ENCODE measurements at places on chromosomes 13 and 19. TPM values are rescaled to one million over a fixed set of nuclear protein-coding genes. Genes with fewer than 3 reads are reported as not detected.

GRCh38 chr13:29568731-29569130 lies 26.8 kb downstream of the SLC7A1 start:
- H3K4me1 ChIP-seq, result peaks cover 44% of the 10 kb centered on the region
- H3K4me3 ChIP-seq, result no peak overlapping the region
- peaks cover 47% of the 10 kb centered on the region for H3K36me3 ChIP-seq
- no peaks in the 10 kb centered on the region for H3K27me3 ChIP-seq
- no peak for DNase-seq

DNA sequence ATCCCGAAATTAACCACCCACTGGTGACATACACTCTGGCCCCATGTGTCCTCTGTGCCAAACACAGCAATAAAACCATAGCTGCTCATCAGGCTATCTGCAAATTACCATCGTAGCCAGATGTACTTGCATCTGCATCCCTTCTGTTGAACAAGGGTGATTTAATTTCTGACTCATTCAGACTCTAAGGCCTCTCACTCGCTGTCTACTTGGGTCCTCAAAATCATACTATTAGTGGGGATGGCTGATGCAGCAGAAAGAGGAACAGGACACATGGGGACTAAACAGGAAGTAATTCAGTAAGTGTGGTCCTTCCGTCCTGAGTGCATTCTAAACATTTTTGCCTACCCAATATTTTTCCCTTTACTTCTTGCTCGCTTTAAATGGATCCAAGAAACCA lies 2275.0 kb upstream of the PCDH20 start:
- H3K4me1 ChIP-seq, result no peaks in the 10 kb centered on the region
- no peaks in the 10 kb centered on the region for H3K27me3 ChIP-seq
- DNase-seq, result no peak
- H3K36me3 ChIP-seq, result no peaks in the 10 kb centered on the region

DNA sequence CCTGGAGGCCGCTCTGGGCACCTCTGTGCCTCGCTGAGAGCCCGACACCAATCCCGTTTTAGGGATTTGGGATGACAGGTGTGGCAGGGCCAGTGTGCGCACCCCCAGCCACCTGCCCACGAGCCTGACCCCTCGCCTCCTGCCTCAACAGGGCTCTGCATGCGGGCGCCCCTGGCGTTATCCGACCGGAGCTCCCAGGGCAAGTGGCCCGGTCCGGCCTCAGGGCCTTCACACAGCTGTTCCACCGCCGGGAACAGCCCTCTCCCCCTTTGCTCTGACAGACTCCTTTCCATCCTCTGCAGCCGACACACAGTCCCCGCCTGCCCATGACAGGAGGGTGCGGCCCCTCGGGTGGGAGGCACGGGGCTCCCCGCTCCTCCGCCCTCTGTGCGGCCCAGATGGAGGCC lies 7.1 kb upstream of the WDR18 start:
- H3K36me3 ChIP-seq, result peaks cover 5% of the 10 kb centered on the region
- H3K4me3 ChIP-seq, result no peak overlapping the region
- H3K27me3 ChIP-seq, result no peaks in the 10 kb centered on the region
- H3K27ac ChIP-seq, result no peak overlapping the region
- DNase-seq, result no peak

DNA sequence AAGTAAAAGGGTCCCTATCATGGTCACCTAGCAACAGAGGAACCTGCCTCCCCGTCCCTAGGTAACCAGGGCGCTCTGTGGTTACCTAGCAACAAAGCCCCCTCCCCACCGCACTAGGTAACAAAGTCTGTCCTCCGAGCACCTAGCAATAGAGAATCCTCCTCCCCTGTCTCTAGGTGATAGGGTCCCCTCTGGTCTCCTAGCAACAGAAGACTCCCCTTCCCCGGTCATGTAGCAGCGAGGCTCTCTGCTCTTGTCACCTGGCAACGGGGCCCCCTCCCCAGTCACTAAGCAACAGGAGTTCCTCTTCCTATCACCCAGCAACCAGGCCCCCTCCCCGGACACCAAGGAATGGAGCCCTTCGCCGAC lies 307 bp downstream of the JOSD2 start:
- DNase-seq, result no peak
- H3K27me3 ChIP-seq, result peaks cover 24% of the 10 kb centered on the region
- H3K36me3 ChIP-seq, result peaks cover 4% of the 10 kb centered on the region
- peaks cover 4% of the 10 kb centered on the region for H3K4me1 ChIP-seq

DNA sequence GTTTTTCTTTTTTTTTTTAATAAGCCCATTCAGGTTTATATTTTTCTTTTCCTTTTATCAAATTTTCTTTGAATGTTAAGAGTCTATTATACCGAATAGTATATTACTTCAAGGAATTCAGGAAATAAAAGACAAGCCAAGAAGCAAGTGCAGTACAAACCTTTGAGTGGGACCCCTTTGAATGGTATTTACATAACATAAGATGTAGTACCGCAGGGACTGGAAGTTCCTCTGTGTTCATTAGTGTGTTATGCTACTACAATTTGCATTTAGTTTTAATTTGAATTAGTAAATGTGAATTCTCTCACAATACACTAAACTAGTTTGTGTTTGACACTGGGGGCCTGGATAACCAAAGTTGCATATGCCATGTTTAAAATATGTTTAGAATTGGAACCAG lies 339.5 kb downstream of the DCT start:
- no peaks in the 10 kb centered on the region for H3K27me3 ChIP-seq
- H3K27ac ChIP-seq, result no peak overlapping the region
- no peaks in the 10 kb centered on the region for H3K36me3 ChIP-seq
- H3K4me3 ChIP-seq, result no peak overlapping the region
- no peak for DNase-seq

GRCh38 chr19:12757544-12758274 lies 6.1 kb downstream of the BEST2 start:
- H3K36me3 ChIP-seq, result no peaks in the 10 kb centered on the region
- H3K27me3 ChIP-seq, result peaks cover 40% of the 10 kb centered on the region
- H3K4me1 ChIP-seq, result peaks cover 4% of the 10 kb centered on the region
- no peak overlapping the region for H3K27ac ChIP-seq

- H3K4me1 ChIP-seq, result no peaks in the 10 kb centered on the region
- DNase-seq, result no peak
- no peaks in the 10 kb centered on the region for H3K36me3 ChIP-seq
- peaks cover 45% of the 10 kb centered on the region for H3K27me3 ChIP-seq
- H3K27ac ChIP-seq, result no peak overlapping the region
- no peak overlapping the region for H3K4me3 ChIP-seq
Measured at GRCh38 chr19:18380843-18381242, 5.1 kb upstream of the GDF15 start.

DNA sequence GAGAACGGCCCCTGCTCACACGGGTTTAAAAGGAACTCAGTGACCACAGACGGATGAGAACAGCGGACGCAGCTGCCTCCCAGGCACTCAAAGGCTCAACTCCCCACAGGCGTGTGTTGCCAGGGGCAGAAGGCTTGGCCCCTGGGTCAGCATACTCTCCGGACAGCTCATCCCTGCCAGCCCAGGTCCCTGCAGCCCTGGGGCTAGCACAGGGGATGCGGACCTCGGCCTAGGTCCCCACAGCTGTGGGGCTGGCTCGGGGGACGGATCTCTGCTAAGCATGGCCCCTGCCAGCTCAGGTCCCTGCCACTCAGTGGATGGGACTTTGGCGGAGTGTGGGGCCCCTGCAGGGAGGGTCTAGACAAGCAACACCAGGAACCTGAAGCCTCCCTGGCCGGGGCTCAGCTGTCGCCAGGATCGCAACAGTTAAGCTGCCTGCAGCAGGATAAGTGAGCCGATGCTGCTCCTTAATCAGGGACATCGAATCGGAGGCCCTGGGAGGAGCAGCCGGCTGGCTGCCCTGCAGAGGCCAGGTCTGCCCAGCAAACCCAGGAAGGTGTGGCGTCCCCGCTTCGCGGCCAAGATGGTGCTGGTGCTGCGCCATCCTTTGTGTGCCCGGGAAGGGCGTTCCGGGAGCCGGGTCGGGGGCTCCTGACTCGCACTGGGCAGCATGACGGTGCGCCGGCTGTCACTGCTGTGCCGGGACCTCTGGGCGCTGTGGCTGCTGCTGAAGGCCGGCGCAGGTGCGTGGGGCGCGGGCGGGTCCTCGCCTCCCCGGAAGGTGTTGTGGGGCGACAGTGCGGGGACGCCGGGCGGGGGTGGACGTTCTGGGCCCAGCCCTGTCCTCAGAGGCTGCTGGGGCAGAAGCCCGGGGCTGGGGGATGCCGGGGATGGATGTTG lies 32.5 kb downstream of the MCF2L start:
- no peak for DNase-seq
- H3K27ac ChIP-seq, result no peak overlapping the region
- H3K4me1 ChIP-seq, result peaks cover 18% of the 10 kb centered on the region
- H3K27me3 ChIP-seq, result peaks cover 10% of the 10 kb centered on the region
- no peak overlapping the region for H3K4me3 ChIP-seq

- H3K4me1 ChIP-seq, result no peaks in the 10 kb centered on the region
- peaks cover 30% of the 10 kb centered on the region for H3K36me3 ChIP-seq
- no peaks in the 10 kb centered on the region for H3K27me3 ChIP-seq
- DNase-seq, result no peak
- H3K27ac ChIP-seq, result no peak overlapping the region
Measured at GRCh38 chr19:5102520-5102919, 133.6 kb downstream of the KDM4B start.

- H3K27ac ChIP-seq, result no peak overlapping the region
- H3K4me3 ChIP-seq, result no peak overlapping the region
- H3K36me3 ChIP-seq, result no peaks in the 10 kb centered on the region
- DNase-seq, result no peak
- no peaks in the 10 kb centered on the region for H3K4me1 ChIP-seq
Measured at GRCh38 chr13:36207672-36208071, 6.7 kb downstream of the SOHLH2 start.

DNA sequence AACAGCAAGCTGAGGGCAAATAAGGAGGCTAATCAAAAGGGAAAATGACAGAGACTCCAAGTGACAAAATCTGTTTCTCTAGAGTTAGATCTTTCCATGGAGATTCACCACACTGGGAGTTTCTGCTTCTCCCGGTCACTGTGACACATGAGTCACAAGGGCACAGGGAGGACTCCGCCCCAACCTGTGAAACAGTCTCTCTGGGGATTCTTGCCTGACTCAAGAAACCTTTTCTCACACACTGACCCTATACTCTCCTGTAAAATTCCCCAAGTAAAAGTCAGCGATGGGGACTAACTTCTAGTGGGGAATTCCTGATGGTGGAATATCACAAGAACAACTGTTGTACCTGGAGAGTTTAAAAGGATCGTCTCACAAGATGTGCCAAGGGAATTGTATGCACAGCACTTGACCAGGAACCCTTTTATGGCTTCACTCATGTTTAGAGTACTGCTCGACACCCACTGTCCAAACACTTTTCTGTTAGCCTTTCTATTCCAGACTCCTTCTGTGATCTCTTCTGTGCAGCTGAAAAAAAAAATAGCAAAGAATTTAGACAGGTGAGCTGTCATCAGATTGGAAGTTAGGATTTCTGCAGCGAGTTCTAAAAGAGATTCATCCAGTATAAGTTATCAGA lies 46.8 kb upstream of the URAD start:
- DNase-seq, result no peak
- peaks cover 10% of the 10 kb centered on the region for H3K27me3 ChIP-seq
- no peak overlapping the region for H3K27ac ChIP-seq
- peaks cover 9% of the 10 kb centered on the region for H3K4me1 ChIP-seq
- H3K36me3 ChIP-seq, result no peaks in the 10 kb centered on the region
- H3K4me3 ChIP-seq, result no peak overlapping the region

GRCh38 chr19:18503971-18504885 lies 17.6 kb downstream of the ELL start:
- H3K36me3 ChIP-seq, result no peaks in the 10 kb centered on the region
- no peak overlapping the region for H3K27ac ChIP-seq
- DNase-seq, result no peak
- H3K4me3 ChIP-seq, result no peak overlapping the region
- H3K27me3 ChIP-seq, result no peaks in the 10 kb centered on the region

The MRPL4 gene
- total RNA-seq, result 182 TPM

The IZUMO2 gene
- total RNA-seq, result not detected

The PSMD8 gene
- 199 TPM for total RNA-seq

The PDE4C gene
- not detected for total RNA-seq

The HTR2A gene
- not detected for total RNA-seq

All from activated naive CD8-positive, alpha-beta T cell treated with anti-CD3 and anti-CD28 coated beads for 36 hours (primary cell).